ENCODE measurements at places on chromosomes 2 and 18.

DNA sequence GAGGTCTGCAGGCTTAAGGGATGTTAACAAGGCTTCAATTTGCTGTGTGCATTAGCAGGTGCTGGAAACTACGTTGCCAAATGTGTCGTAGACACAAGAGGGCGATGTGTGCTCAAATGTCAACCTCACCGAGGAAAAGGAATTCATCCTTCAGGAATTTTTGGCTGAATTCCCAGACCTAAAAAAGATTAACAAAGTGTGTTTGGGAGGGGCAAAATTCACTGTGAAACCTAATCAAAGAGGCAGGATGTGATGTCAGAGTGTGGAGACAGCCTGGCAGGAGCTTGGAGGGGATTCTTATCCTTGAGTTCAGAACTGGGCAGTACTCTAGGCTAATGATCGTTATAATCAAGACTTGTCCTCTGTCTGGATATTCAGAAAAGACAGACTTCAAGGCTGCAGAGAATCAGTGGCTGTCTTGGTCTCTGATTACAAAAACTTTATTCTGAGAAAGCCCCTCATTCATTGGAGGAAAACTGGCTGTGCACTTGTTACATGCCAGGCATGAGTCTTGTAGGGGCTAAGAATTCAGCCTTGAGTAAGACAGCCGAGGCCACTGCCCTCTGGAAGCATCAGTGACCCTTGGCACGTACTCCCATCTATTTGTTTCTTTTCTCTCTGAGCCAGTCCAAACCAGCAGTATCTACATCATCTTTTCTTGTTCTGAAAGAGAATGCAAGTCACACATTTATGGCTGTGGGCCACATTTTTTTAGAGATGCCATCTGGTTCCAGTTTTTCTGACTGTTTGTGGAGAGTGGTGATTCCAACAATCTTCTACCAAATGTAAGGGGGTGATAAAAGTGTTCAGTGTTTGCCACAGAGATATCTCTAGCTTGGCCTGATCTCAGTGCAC, 18.7 kb upstream of the SCYGR1 start:
- peak; percentile 88 for DNase-seq

DNA sequence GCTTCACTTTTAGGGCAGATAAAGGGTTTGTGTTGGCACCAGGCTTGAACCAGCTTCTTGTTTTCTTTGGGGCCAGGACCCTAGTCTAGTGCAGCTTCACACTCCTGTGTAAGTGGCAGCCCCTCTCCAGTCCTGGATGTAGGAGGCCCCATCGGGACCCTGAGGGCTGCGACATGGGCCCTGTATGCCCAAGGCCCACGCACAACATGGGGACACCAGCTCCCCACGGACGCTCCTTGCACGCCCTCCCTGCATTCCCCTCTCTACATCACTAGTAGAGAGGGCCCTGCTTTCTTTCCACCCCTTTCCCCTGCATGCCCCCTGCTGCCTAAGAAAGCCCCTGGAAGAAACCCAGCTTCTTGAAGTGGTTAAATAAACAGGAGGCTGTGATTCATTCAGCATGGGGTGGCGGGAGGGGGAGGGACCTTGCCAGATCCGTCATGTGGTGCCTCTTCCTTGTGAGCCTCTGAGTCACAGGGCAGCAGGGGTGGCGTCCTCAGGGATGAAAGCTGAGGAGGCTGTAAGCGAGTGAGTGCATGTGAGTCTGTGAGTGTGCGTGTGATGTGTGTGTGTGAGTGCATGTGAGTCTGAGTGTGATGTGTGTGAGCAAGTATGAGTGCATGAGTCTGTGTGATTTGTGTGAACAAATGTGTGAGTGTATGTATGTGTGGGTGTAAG, 42.5 kb downstream of the COPS8 start:
- no peak for DNase-seq

GRCh38 chr18:2114289-2114688, 457.0 kb downstream of the METTL4 start:
- no peak for DNase-seq

- no peak for DNase-seq
These were observed 12.6 kb upstream of the LONRF2 start for GRCh38 chr2:100334929-100335328.

All from hematopoietic multipotent progenitor cell treated with erythropoietin and hydrocortisone succinate and interleukin-3 and kit ligand, for 8 days (in vitro differentiated cells).